Mesothelial cell of epicardium (in vitro differentiated cells): ENCODE measurements at places on chromosomes 5 and 9.

DNA sequence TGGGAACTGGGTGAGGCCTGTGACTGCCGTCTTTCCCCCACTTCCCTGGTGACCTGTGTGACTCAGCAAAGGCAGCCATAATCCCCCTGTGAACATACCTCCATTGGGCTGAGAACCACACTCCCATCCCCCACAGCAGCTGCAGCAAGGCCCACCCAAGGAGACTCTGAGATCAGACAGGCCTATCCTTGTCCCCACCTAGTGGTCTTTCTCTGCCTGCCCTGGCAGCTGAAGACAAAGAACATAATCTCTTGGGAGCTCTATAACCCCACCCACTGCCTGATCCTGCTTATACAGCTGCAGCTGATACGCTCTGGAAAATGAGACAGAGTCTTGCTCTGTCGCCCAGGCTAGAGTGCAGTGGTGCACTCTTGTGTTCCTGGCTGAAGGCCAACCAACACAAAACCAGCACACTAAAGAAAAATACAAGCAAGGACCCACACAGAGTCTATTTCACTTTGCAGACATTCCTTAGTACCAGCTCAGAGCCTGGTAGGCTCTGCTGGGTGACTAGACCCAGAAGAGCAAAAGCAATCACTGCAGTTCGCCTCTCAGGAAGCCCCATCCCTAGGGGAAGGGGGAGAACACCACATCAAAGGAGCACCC is 106.7 kb downstream of the MCTP1 start:
- H3K27ac ChIP-seq = no peak overlapping the region
- no peak for DNase-seq
- H3K4me1 ChIP-seq = peaks cover 5% of the 10 kb centered on the region
- no peak overlapping the region for H3K4me3 ChIP-seq

DNA sequence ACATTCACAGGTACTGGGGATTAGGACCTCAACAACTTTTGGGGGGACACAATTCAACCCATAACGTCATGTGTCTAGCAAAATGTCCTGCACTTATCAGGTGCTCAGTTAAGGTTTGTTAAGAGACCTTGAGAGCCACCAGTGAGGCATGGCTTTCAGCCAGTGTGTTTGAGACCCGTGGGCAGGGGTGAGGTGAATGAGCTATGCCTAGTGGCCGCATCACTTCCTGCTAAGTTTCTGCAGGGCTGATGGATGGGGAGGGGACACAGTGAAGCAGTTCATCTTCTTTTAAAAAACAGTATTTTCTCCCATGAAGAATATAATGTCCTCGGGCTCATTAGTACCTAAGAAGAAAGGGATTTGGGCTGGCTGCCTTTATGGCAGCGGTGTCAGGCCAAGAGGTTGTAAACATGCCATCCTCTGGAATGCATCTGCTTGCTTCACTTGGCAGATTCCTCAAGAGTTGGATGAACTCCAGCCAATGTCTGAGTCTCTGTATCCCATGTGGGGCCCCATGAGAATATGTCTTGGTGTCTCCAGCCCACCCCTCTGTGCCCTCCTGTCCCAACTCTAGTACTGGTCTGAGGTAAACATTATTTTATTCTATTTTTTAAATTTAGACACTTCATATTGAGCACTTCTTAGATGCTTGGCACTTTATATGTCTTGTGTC is 282.2 kb downstream of the CWC27 start:
- no peak for DNase-seq
- no peaks in the 10 kb centered on the region for H3K4me1 ChIP-seq
- no peak overlapping the region for H3K27ac ChIP-seq
- no peak overlapping the region for H3K4me3 ChIP-seq

DNA sequence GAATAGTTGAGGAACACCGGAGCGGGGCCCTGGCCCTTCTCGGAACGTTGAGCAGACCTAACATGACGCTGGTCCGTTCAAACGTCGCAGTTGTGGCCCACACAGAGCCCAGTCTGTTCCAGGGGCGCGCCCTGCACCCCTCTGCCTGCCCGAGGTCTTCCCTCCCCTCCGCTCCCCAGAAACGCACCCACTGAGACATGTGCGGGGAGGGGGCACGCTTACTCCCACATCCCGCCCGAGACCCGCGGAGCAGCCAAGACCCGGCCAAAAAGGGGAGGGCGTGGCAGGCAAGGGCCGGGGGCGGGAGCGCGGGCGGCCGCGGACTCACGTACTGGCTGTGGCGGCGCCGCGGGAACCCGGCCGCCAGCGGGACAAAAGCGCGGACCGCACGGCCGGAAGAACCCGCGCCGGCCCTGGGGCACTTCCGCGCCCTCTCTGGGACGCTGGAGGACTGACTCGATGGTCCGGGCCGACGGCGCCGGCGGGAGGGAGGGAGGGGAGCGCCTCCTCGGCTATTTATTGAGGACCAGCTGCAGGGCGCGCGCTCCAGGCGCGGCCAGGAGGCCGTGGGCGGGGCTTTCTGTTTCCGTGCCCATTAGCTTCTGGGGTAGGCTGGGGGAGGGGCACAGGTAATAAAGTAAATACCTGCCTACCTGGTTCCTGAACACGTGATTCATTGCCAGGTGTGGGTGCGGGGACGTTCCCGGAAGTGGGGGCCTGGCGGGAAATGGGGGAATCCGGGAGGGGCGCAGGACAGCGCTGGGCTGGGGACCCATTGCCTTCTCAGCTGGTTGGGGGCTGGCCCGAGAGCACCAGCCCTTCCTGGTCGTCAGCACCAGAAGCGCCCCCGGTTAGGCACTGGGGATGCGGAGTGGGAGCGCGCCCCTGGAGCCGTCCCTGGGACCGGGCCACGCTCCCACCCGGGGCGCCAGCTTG is at the start of gene ZFP62:
Gene ZFP62, minus strand, starts transcription at position 390 of the 936 bp plus-strand sequence. Its CDS starts 57 bp downstream, at position 333.
- H3K27me3 ChIP-seq = no peaks in the 10 kb centered on the region
- peaks cover 15% of the 10 kb centered on the region for H3K4me1 ChIP-seq
- H3K4me3 ChIP-seq = peak within 1 kb of the TSS; percentile 85

DNA sequence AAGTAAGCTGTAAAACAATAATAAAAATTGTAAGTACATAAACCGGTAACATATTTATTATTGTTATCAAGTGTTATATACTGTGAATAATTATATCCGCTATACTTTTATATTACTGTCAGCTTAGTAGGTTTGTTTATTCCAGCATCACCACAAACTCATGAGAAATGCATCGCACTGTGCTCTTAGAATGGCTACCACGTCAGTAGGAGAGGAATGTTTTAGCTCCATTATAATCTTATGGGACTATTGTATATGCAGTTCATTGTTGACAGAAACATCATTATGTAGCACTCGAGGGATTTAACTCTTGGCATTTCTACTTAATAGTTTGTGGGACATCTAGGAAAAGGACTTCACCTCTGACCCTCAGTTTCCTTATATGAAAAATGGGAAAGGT is 16.4 kb downstream of the SLC12A2 start:
- peaks cover 18% of the 10 kb centered on the region for H3K36me3 ChIP-seq
- no peaks in the 10 kb centered on the region for H3K27me3 ChIP-seq
- H3K4me1 ChIP-seq = no peaks in the 10 kb centered on the region
- H3K27ac ChIP-seq = no peak overlapping the region
- DNase-seq = no peak
- no peak overlapping the region for H3K4me3 ChIP-seq

DNA sequence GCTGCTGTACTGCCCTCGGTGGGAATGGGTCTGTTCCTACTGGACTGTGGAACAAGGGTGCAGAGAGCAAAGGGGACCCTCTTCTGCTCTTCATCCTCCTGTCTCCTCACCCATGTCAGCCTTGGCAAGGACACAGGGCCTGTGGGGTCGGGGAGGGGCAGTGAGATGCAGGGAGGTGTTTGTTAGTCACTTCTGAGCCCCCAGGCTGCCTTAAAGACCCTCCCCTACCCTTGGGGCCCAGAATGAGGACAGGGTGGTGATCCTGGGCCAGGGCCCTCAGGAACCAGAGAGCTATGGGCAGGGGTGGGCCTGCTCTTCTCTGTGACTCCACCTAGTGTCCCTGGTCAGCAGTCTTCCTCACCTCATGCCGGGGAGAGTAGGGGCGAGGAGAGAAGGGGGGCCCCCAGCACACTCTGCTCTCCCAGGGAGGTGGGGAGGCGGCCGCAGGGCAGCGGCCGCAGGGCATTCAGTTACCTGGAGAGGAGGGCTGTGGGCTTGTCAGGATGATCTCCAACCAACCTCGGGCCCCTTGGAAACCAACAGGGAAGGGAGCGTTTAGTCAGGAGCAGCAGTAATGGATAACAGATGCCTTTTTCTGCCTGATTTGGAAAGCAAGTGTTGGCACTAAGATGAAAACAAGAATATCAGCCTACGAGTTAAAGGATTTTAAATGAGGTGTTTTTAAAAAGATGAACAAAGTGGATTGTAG is 62.0 kb upstream of the GARNL3 start:
- H3K27ac ChIP-seq = peak overlapping the region; percentile 21
- DNase-seq = no peak
- H3K36me3 ChIP-seq = no peaks in the 10 kb centered on the region
- peaks cover 14% of the 10 kb centered on the region for H3K4me1 ChIP-seq

DNA sequence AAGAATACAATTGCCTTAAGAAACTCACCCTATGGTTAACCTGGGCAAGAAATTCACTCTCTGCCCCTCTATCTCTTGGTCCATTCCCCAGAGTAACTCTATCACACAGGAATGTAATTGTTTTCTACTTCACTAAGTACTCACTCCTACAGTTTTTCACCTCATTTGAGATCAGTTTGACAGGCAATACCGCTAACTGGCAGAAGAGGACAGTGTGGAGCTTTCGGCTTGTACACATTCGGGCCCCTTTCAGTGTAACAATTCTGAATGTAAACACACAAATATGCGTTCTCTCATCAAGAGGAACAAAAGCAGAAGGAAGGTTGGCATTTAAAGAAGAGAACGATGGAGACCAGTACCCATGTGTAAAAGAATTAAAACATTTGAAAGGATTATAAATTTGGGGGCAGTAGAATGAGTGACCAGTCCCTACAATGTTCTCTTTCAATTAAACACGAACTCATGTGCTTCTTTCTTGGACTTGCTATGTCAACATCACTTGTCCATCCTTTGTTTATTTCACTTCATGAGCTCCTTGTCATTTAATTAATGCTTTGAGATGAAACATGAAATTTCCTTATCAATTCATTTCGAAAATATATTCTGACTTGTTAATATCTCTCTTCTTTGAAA is 188.5 kb upstream of the GRAMD2B start:
- no peaks in the 10 kb centered on the region for H3K27me3 ChIP-seq
- no peak for DNase-seq
- H3K36me3 ChIP-seq = no peaks in the 10 kb centered on the region
- H3K27ac ChIP-seq = no peak overlapping the region
- no peak overlapping the region for H3K4me3 ChIP-seq
- peaks cover 2% of the 10 kb centered on the region for H3K4me1 ChIP-seq

- peaks cover 9% of the 10 kb centered on the region for H3K4me1 ChIP-seq
- H3K36me3 ChIP-seq = no peaks in the 10 kb centered on the region
- H3K27me3 ChIP-seq = no peaks in the 10 kb centered on the region
- no peak for DNase-seq
- no peak overlapping the region for H3K27ac ChIP-seq
Measured at GRCh38 chr5:38922199-38922598, 76.4 kb downstream of the OSMR start.

- H3K27ac ChIP-seq = no peak overlapping the region
- H3K27me3 ChIP-seq = peaks cover 42% of the 10 kb centered on the region
- DNase-seq = no peak
- H3K36me3 ChIP-seq = no peaks in the 10 kb centered on the region
- no peaks in the 10 kb centered on the region for H3K4me1 ChIP-seq
- no peak overlapping the region for H3K4me3 ChIP-seq
Measured at GRCh38 chr5:133696006-133696584, 83.8 kb upstream of the FSTL4 start.

- H3K4me1 ChIP-seq = peaks cover 6% of the 10 kb centered on the region
- no peaks in the 10 kb centered on the region for H3K27me3 ChIP-seq
- H3K36me3 ChIP-seq = no peaks in the 10 kb centered on the region
- H3K4me3 ChIP-seq = no peak overlapping the region
- no peak overlapping the region for H3K27ac ChIP-seq
- DNase-seq = no peak
Measured at GRCh38 chr5:142852416-142853198, 82.4 kb downstream of the ARHGAP26 start.
